ENCODE measurements at places on chromosomes 5 and 9.

DNA sequence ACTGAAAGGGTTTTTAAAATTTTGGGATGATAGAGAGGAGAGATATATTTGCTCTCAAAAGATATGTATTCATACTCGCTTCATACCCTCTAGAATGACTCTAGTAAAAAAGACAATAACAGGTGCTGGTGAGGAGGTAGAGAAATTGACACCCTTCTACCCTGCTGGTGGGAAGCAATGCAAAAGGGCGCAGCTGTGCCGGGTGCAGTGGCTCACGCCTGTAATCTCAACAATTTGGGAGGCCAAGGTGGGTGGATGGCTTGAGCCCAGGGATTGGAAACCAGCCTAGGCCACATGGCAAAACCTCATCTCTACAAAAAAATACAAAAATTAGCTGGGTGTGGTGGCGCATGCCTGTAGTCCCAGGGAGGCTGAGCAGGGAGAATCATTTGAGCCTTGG is 33.9 kb upstream of the NXNL2 start:
- no peak for DNase-seq

DNA sequence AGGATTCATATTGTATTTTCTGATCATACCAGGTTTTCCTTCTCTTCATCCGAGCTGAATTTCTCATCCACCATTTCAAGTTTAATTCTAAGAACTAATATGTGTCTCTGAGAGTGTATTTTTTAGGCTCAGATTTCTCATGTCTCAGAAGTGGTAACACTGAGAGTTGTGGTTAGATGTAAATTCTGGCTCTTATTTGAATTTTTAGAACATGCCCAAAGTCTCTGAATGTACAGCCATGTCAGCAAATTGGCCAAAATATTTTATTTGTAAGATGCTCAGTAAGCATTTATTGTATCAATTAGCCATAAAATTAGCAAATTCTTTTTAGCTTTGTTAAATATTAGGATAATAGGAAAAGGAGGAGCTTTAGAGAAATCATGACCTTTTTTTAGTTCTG is 16.6 kb downstream of the SV2C start:
- DNase-seq = no peak

- no peak for DNase-seq
Measured at GRCh38 chr5:111198281-111198966, 25.8 kb upstream of the CAMK4 start.

GRCh38 chr5:65625743-65626142 is 916 bp downstream of the SHLD3 start:
- no peak for DNase-seq

DNA sequence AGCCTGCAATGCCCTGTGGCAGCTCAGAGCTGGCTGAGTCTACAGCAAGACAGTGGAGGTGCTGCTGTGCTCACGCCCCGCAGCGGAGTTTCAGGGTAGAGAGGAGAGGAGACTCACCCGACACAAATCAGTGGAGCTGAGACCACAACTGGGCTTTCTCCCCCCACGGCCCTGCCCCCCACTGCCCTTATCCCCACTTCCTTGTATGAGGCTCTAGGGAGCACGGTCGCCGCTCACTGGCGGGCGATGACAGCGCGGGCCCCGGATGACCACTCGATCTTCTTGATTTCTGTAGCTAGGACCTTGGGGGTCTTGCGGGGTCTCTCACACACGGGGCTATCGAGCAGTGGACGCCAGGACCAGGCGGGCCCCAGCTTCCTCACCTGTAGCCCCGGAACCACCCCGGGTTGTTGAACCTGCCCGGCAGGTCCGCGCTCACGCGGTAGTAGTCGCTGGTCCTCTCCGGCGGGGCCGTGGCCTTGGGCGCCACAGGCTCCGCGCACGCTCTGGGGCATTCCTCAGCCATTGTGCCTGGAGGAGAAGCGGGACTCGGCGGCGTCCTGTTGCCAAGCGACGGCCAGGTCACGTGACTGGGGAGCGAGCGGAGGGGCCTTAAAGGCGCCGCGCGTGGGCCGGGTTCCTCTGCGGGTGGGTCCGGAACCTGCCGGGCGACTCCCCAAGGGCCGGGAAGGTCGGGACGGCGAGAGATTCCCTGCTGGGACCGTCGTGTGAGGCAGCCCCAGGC is 984 bp upstream of the MRPS2 start:
- peak; percentile 69 for DNase-seq

GRCh38 chr5:69502767-69503488 is 10.3 kb downstream of the OCLN start:
- no peak for DNase-seq

DNA sequence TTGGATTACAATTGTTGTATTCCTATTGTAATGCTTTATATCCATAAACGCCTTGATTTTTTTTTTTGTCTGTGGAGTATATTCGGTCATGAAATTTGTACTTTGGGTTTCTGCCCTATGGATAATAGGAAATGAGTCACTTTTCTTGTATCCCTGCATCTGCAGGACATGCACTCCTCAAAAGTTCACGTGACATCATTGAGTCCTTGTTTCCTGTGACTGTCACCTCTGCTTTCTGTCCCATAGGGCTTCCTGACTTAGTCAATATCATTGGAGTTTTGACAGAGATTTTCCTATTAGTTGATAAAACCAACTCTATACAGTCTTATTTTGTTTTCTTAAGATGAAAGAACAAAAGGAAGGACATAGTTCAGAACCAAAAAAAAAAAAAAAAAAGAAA is 356.3 kb downstream of the MAT2B start:
- no peak for DNase-seq

DNA sequence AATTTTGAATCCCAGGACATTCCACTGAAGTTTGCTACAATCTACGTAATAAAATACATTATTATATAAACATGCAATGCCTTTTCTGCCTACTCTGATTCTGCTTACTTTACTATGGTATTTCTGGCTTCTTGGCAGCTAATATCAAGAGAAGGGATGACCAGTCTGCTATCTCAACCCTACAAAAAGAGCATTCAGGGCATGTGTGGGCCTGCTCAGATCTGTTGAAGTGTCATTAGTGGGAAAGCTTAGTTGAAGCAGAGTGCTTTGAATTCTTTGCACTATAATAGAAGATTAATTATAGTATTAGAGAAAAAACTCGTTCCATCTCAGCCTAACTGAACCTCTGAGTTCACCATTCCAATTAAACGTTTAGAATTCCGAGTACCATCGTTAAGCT is 339.5 kb upstream of the ISL1 start:
- no peak for DNase-seq

GRCh38 chr9:127941961-127942215 is 4.2 kb upstream of the DPM2 start:
- DNase-seq = no peak

DNA sequence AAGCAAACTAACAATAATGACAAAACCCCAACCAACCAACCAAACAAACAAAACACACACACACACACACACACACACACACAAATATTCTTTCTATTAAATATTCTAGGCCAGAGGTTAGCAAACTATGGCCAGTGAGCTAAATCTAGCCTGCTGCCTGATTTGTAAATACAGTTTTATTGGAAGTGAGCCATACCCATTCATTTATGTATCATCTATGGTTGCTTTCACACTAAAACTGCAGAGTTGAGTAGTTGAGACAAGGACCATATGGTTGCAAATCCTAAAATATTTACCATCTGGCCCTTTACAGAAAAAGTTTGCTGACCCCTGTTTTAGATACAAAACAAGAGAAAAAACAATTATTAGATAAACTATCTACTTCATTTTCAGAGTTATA is 620.5 kb upstream of the SEMA6A start:
- DNase-seq = no peak

GRCh38 chr9:129259375-129259774 is 81.3 kb upstream of the IER5L start:
- no peak for DNase-seq

DNA sequence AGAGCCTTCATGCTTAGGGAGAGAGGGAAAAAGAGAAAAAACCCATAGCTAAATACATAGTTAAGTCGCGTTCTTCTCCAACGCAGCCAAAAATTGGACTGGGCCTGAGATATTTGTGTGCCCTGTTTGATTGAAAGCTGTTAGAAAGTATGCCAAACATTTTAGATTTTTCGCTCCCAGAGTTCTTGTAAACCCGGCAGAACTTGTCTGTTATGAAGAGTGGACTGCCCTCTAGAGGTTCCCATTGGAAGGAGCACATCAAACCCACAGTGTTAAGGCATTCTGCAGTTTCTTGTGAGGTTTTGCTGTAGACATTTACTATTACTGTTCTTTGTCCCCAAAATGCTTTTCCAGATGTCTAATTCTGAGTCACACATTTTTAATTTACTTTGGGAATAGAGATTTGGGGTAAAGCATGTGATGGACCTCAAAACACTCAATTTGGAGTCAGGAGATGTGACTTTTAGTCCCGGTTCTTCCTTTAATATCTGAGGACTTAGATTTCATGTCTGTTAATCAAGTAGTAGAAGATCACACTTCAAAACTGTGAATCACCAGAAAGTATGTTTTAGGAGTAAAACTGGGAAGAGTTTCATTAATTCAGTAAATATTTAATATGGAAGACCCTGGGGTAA is 96.6 kb downstream of the PCSK1 start:
- DNase-seq = peak; percentile 18

GRCh38 chr5:110304176-110304575 is 422.3 kb downstream of the TMEM232 start:
- DNase-seq = no peak

DNA sequence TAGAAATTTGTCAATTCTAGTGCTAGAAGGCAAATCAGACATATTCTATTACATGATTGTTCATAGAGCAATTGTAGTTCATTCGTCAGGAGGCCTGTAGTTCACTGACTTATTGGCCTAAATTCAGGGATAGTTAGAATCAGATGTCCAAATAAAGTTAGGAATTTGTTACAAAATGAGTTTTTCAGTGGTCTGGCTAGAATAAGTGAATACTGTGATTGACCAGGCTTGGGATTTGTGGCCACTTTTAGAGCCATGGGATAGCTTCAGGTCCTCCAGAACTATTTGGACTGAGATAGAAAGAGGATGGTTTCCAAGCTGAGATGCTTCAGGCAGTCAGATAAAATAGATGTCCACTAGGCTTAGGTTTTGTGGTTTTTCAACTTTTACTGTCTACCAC is 199.1 kb upstream of the MPDZ start:
- no peak for DNase-seq
